NCI-H460 (cell line): ENCODE measurements at places on chromosomes 7 and 10.

GRCh38 chr7:135856356-135857144, 107.9 kb upstream of the FAM180A start:
- no peak for DNase-seq

- no peak for DNase-seq
These were observed 202.0 kb upstream of the DGKB start for GRCh38 chr7:15104411-15105092.

- no peak for DNase-seq
These were observed 11.0 kb downstream of the CPA4 start for GRCh38 chr7:130303982-130304381.

GRCh38 chr10:120736377-120736776, 114.8 kb upstream of the WDR11 start:
- no peak for DNase-seq

- no peak for DNase-seq
These were observed 95.1 kb downstream of the BMPR1A start for GRCh38 chr10:86851328-86852207.

GRCh38 chr10:17835688-17836087, 26.5 kb downstream of the MRC1 start:
- DNase-seq: peak; percentile 58

DNA sequence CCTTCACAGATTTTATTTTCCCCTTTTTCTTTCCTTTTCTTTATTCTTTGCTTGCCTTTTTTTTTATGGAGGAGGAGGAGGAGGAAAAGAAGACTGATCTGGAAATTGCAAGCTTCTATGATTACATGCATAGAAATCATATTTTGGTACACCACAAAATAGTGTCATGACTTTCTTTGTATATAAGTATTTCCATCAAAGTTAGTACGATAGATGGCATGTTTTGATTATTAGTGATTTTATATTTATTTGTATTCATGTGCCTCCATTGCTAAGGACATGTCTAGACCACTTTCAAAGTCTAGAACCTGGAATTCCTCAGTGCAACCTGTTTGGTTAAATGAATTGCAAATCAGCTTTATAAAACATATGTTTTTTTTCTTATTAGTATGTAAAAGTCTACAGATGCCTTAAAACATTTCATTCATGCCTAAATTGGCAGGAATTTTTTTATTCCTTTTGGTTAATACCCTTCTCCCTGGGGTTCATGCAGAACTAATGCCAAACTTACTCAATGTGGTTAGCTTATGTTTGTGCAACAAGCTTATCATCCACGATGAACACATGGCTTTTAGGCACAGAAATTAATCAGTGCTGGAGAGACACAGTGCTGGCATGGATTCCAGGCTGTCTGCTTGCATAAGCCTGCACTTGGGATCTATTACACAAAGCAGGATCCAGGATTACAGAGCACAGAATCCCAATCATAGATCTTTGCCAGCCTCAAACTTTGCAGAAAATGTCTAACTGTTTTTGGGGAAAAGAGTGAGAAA, 213.1 kb downstream of the CHRM2 start:
- no peak for DNase-seq
